ENCODE measurements at places on chromosomes 4 and X. TPM values are rescaled to one million over a fixed set of nuclear protein-coding genes. Genes with fewer than 3 reads are reported as not detected.

Gene OPRPN
- not detected for polyA plus RNA-seq

Gene SSR4
- 362 TPM for polyA plus RNA-seq

DNA sequence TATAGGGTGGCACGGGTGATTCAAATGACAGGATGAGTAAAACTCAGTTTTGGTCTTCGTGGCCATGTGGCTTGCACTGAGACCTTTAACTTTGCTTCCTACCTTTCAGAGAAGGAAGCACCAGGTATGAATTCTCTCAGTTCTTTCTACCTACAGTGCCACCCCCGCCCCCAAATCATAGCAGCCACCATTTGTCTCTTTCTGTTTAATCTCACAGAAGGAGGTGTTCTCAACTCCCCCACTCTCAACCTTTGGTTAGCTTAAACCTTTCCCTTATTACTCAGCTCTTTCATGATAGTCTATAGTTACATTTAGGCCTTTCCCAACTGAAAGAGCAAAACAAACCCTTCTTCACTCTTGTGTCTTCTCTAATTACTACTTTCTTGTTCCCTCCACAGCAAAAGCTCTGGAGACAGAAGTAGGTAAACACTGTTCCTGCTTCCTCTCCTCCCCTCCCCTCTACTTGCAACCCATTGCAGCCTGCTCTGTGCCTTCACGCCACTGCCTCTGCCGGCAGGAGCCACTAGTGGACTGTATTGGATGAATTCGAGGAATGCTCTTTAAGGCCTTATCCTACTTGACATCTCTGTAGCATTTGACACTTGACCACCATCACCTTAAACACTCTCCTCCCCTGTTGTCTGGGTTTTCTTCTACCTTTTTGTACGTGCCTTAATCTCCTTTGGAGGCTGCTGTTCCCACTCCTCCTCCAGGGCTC lies 123.7 kb downstream of the AFF1 start:
- DNase-seq = peak; percentile 25

DNA sequence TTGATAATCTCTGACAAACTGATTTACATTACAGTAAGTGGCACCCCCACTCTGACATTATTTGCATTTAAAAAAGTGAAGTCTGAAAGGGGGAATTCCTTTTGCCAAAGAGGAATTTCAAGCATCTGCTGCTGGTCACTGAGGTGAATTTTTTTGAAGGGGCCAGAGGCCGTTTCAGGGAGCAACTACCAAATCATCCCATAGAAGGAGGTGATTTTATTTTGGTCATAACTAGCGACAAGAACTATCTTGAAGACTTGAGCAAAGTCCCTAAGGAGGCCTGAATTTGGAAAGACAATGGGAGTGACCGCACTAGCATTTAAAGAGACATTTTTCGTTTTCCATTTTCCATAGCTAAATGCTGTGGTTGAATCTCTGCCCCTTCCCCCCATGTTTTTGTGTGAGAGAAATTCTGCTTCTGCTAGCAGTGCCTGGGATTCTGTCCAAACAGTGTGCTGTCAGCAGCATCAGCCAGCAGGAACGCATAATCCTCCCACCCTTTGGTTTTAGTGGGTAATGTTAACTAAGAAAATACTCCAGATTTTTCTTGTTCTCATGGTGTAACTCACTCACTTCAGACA lies 110.1 kb upstream of the MED14 start:
- DNase-seq = no peak

Gene REPS2
- polyA plus RNA-seq = 4.7 TPM

- DNase-seq = no peak
Observed at GRCh38 chr4:81468678-81469077, 3.0 kb downstream of the RASGEF1B start.

Gene TLR7
- polyA plus RNA-seq = 23.0 TPM

DNA sequence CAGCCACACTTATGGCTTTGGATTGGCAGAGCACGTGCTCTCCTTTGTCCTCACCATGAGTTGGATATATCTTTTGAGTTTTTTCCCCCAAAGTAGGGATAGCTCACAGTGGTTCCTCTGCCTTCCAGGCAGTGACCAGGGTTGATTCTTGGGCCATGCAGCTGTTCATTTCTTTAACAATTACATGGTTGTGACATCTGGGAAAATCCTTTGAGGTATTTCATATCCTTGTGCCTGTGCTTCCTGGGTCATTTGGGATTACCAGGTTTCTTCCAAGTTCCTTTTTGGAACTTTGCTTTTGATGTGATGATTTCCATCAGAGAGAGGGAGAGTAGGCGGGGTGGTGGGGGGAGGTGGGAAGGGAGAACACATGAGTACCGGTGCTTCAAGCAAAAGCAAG lies 15.6 kb downstream of the BCORL1 start:
- DNase-seq = peak; percentile 41

DNA sequence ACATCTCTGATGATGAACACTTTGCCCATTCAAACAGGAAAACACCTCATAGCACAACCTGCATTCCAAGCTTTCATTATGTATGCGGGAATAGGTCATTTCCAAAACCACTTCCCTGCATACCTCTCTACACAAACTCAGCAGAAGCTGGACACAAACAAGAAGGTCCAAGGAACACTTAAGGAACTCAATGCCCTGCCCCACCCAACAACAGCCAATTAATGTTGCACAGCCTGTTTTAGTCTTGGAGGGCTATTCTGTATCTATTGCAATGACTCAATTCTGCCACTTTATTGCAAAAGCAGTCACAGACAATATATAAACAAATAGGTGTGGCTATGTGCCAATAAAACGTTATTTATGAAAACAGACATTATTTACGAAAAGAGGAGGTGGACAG lies 16.7 kb downstream of the OPHN1 start:
- DNase-seq = no peak

GRCh38 chr4:3205995-3206394 lies 43.0 kb upstream of the MSANTD1 start:
- DNase-seq = no peak

Gene BOD1L1
- 1.5 TPM for polyA plus RNA-seq

Gene SCD5
- polyA plus RNA-seq = 0.61 TPM

DNA sequence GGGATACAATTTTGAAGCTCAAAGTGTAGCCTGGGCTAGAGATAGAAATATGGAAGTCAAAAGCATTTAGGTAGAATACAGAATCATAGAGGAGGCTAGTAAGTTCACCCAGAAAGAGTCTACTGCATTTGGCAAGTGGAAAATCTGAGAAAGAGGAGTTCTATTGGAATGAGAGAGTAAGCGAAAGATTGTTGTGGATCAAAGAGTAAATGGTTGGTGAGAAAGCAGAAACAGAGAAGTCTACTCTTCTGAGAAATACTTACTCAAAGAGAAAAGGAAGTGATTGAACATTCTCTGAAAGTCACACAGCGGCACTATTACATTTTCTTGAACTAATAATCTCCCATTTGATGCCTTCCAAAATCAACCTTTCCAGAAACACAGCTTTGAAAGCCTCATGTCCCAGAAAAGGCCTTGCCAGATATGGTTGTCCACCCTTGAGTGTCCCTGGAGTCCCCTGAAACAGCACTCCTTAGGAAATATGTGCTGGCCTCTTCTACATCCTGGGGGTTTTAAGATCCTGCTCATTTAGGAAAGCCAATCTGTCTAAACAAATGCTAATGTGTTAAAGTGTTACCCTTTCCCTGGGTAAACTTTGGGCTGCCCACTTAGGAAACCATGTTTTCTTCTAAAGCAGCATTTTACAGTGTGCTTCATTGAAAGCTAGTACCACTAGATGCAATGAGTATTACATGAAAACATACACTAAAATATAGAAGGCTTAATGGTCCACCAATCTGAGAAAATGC lies 132.6 kb downstream of the INPP4B start:
- DNase-seq = no peak

Data from CD14-positive monocyte (primary cell).